ENCODE measurements at places on chromosomes 11 and 22.

DNA sequence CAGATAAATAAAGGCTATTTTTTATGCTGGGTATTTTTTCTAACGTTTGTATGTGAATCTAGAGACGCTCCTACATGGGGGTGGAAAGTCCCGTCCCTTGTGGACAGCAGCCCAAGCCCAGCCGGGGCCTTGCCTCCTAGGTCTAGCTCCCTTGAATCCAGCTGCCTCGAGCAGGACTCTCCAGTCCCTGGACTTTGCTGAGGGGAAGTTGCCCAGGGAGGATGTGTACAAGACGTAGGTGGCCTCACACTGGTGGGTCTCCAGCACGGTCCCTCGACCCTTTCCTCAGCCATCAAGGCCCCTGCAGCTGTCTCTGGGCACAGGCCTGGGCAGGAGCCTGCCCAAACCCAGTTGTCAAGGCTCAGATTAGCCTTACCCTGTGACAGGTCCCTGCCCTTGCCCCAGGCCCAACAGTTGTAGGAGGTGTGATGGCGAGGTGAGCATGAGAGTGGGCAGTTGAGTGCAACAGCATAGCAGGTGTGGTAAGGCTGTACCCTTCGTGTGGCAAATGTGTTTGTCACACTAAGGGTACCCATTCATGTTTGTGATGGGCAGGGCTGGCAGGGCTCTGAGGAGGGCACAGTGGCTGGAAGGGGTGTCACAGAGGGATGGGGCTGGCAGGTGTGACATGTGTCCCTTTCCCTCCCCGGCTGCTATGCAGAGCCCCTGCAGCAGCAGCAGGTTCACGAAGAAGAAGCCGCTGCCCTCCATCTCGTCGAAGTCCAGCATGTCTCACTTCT, 3.4 kb downstream of the CCDC116 start:
- no peak for DNase-seq

DNA sequence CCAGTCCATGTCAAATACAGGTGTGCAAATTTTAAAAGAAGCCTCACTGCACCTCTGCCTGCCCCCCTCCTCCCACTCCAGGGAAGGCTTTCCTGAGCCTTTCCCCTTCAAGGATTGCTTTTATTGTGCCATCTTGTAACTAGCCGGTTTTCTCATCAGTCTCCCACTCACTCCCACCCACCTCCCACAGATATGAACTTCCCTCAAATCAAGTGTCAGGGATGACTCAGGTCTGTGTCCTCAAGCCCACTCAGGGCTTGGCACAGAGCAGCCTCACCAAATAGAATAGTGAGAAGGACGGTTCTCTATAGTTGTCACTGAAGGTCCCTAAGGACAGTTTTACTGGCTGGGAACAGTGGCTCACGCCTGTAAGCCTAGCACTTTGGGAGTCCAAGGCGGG, 43.0 kb downstream of the THAP12 start:
- no peak for DNase-seq

DNA sequence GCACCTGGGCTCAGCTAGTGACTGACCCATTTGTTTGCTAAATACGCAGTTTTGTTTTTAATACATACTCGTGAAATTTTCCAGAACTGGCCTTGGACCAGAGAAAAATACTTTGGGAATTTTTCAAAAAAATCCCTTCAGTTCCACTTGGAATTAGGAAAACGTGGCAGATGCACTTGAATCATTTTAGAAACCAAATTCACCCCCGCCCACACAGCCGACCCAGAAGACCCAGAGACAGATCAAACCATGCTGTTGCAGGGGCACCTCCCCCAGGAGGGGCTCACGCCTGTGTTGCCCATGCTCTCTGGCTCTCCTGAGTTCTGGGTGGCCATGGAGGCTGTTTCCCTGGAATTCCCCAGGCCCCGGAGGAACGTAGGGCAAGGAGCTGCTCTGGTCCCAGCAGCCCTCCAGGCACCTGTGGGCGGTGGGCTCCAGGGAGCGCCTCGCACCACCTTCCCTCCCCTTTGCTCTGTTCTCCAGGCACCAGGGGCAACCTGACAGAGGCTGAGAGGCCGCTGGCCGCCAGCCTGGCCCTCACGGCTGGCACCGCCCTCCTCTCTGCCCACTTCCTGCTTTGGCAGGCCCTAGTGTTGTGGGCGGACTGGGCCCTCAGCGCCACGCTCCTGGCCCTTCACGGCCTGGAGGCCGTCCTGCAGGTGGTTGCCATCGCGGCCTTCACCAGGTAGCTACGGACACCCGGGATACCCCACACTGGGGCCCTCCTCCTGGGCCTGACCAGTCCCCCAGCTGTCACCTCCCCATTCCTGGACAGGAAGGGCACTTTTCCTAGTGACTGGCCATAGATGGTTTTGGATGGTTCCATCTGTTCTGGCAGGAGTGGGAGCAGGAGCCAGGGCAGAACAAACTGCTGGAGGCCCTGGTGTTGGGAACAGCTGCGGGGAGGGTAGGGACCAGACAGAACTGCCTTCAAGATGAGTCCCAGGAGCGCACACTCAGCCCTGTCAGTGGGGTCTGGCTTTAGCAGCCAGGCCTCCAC, 3.3 kb upstream of the EPS8L2 start:
- DNase-seq = no peak

DNA sequence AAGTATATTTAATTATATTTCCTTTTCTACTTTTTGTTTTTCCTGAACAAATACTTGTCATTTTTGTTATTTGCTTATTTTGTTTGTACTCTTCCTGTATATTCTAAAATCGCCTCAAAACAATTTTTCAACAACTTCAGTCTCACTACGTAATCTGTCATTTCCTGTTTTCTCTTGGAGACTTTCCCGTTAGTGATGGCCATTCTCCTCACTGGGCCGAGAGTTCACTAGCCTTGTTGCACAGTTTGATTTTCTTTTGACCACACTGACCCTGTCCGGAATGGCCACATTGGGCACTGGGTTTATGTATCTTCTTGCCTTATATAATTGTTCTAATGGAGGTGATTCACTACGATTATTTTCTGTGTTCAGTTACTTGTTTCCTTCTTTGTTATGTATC, 726.1 kb downstream of the FAM181B start:
- no peak for DNase-seq
